Central memory CD8-positive, alpha-beta T cell (primary cell): ENCODE measurements at places on chromosomes 5 and 9.

GRCh38 chr5:173680660-173681242, 64.3 kb upstream of the BOD1 start:
- no peak for DNase-seq

DNA sequence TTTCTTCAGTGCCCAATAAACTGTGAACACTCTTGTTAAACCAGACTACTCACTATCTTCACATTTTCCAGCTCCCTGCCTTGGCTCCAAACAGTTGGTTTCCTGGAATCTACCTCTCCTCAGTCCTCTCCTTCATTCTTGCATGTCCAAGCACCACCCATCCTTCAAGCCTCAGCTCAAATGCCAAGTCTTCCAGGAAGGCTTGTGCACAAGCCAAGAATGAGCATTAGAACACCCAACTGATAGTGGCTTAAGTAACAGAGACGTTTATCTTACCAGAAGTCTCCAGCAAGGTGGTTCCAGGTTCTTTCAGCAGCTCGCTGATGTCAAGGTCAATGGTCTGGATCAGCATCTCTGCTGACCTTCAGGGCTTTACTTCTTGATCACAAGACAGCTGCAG, 60.1 kb downstream of the PTPDC1 start:
- no peak for DNase-seq

- DNase-seq = no peak
These were observed 39.2 kb downstream of the OLFM1 start for GRCh38 chr9:135126451-135127187.

DNA sequence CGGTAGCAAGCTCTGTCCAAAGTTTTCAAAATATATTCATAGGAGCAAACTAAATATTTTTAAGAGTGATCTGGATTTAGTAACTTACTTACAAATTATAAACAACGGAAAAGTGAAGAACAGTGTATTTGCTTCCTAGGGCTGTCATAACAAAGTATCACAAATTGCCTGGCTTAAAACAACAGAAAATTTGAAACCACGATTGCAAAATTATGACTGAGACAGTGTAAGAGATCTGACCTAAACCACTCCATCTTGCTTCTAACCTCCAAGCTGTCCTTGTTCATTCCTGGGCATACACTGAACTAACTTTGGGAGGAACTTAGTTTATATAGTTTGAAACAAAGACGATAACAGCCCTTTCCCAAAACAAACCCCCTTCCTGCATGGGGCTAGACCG, 202.0 kb upstream of the CDH6 start:
- DNase-seq = no peak

DNA sequence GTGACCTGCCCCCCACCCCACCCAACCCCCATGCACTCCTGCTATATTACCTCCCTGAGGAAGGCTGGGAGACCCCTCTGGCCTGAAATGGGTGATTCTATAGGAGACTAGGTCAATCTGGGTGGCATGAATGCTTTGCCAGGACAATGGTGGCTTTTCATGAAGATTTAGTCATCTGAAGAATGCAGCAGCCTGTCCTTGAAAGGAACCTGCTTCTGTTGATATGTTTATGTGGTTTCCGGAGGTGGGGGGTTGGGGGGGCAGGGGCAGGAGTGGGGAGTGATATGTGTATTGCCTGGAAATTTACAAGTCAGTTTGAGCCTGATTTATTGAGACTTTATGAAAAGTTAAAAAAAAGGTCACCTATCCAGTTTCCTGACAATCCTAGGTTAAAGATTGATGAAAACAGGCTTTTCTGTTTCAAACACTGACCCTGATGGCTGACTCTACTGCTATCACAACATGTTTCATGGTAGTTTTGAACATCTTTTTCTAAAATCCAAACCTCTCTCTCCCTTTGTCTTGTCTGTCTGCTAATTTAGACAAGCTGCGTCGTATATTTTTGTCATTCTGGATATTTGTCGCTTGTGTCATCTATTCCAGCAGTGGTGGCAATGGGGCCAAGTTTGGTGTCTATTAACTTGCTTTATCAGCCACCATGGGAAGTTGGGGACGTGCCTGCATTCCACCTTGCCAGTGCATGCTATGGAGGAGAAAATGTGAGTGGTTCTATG, 153.7 kb upstream of the EGFLAM start:
- DNase-seq = no peak

- no peak for DNase-seq
These were observed 69.0 kb downstream of the TJP2 start for GRCh38 chr9:69243116-69243515.

DNA sequence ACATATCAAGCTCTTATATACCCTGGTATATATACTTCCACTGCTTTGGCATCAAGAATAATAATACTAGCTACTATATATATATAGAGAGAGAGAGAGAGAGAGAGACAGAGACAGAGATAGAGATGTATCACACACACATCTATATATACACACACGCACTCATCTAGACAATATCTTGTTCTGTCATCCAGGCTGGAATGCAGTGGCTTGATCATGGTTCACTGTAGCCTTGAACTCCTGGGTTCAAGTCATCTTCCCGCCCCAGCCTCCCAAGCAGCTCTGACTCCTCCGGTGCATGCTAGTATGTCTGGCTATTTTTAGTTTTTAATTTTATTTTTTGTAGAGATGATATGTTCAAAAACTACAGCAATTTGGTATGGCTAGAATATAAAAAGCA, 22.5 kb downstream of the ANKHD1 start:
- no peak for DNase-seq

- no peak for DNase-seq
These were observed 70.9 kb downstream of the SETX start for GRCh38 chr9:132283863-132284262.

DNA sequence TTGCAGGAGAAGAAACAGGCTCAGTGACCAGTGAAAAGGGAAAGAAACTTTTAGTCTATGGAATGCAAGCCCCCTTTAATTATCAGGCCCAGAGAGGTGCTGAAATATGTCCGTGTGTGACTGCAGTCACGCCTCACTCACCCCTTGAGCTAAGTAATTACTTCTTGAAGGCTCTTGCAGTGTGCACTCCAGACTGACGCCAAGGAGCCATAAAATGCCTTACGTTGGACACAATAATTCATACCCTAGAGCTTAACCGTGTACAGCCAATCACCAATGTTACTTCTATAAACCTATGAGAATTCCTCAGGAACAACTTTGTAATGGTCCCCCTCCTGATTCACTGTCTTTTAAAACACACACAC, 242.2 kb downstream of the SYK start:
- DNase-seq = no peak

GRCh38 chr9:14326264-14326826, 12.4 kb upstream of the NFIB start:
- no peak for DNase-seq

GRCh38 chr5:24749701-24750100, 104.9 kb upstream of the CDH10 start:
- no peak for DNase-seq

GRCh38 chr5:151758141-151758429, 346 bp downstream of the ATOX1 start:
- no peak for DNase-seq

DNA sequence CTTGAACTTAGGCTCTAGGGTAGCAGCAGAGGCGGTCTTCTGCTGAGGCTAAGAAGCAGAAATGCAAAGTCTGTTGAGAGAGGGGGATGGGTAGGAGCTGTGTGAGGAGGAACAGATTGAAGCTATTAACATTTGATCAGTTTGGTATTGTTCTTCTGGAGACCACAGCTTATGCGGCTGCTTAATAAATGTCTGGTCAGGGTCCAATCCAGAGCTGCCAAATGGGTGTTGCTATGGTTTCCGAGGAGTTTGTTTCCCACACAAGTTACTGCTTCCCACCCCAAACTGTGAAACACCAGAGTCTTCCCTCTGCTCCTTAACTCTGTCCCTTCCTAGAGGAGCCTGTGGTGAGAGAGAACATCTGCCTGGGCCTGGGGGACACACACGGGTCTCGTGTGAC, 142.2 kb upstream of the KLF4 start:
- no peak for DNase-seq

- DNase-seq = no peak
These were observed 718.0 kb upstream of the CDH10 start for GRCh38 chr5:25362799-25363198.

- DNase-seq = no peak
These were observed 70.3 kb downstream of the ZNF366 start for GRCh38 chr5:72436796-72437471.

GRCh38 chr5:149205625-149206523, 64.6 kb downstream of the ABLIM3 start:
- DNase-seq = no peak

DNA sequence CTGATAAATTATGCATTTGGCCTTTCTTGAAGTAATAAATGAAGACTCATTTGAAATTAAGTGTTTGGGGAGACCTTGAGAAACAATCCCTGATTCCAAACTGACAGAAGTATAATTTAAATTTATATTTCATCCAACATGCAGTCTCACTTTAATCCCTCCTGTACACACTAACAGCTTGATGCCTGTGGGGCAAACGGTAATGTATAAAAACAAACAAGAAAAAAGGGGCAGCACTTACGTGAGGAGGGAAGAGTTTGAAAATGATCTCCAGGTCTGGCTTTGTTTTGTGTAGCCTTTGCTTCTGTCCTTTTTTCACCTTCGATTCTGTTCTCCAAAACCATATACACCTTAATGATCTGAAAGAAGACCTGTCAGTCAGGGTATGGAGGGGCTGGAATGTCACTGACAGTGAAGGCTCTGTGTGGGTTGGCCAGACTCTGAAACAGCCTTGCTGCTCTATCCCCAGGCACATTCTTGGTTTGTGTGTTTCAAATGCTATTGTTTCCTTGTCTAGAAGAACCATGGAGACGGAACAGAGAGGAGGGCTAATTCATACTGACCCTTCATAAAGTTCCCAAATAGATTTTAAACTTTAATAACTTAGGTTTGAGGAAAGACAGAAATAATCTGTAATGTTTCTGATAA, 338.2 kb upstream of the WWC1 start:
- DNase-seq = no peak
